Activated T-helper 1 cell treated with anti-CD3 and anti-CD28 coated beads, Interleukin-2, amount 50 U/mL, for 16 hours (primary cell): ENCODE measurements at places on chromosomes 11 and 22.

DNA sequence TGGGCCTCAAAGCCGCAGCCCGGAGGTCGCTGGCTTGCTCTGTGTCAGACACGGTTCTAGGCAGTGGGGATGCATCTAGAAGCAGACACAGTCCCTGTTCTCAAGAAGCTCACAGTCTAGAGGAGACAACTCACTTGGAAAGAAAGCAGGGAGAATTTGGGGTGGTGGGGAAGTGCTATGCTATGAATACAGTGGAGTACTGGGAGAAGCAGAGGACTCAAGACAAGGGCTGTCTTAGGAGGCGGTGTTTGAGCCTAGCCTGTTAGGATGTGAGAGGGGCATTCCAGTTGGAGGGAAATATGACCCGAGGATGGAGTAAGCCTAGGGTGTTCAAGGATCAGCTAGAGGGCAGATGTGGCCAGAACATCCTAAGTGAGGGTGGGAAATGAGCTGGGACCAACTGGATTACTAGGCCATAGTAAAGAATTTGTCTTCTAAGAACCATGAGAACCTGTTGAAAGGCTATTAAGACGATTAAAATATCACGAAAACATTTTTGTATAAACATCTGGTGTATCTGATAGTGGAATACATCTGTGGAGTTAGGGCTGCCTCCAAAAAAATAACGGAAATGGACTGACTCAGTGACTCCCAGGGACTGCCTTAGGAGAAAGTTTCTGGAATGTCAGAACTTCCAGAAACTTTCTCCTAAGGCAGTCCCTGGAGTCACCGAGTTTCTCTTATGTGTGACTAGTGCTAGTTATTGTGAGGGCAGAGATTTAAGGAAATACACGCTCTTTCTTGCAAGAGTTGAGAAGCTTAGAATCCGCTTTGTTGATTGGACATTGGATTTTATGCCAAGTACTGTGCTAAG, 1.1 kb upstream of the PITPNB start:
- no peak for DNase-seq

DNA sequence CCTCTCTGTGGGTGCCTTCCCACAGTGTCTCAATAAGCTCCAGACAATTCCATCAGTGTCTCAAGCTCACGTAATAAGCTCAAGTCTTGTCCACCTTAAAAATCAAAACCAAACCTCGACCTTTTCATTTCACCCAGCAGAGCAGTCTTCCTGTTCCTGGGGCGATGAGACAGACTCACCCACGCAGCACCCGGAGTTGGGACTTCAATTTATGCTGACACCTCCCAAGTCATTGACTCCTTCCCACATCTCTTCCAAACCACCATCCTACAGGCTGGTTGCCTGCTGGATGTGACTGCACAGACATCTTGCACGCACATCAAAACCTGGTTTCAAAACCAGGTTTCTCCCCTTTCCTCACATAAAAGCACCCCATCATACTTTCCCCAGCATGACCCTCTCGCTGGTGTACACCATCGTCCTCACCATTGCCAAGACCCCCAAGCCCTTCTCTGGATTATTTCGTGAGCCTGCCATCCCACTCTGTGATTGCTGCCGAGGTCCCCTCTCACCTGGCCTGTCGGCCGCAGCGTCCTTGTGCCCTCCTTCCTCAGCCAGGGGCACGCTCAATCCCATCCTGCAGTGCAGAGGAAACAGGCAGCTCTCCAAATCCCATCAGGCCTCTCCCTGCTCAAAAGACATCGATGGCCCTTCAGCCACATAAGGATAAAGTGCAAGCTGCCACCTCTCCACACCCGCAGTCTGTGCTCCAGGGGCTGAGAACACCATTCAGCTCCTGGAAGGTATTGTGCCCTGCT, 45.1 kb upstream of the FBXO3 start:
- no peak for DNase-seq

DNA sequence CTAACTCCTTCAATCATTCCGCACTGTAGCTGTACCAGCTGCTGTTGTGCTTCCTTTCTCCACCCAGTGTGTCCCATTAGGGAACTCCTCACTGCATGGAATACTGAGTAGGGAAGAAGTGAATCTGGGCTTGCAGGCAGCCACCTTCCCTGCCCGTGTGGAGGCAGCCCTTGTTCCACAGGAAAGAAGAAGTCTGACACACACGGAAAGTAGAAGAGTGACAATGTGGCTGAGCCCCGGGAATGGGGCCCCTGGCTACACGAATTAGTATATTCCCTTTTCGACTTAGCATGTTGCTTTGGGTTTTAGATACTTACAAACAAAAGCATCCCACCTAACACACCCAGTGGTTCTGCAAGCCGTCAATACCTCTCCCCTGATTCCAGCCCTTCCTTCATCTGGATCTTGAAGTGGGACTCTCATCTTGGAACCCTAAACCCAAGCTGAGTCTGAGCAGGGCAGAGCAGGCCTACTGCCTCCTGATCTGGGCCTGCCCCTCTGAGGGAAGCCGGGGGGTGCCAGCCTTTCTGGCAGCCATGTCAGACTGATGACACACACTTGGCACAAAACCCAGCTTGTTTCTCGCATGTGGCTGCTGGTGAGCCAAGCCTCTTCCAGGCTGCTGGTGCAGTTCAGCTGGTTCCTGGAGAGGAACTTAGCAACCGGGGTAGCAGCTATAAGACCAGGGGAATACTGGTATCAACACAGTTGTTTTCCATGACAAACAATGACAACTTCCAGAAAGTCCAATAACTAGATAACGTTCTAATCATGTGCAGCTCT, 71.6 kb downstream of the C11orf58 start:
- DNase-seq = no peak

- no peak for DNase-seq
Observed at GRCh38 chr11:131207901-131208300, 162.5 kb upstream of the NTM start.

GRCh38 chr11:76663486-76663810, 7.1 kb downstream of the LRRC32 start:
- DNase-seq = no peak

- DNase-seq = no peak
Observed at GRCh38 chr11:63767565-63768236, 874 bp downstream of the ZFTA start.

GRCh38 chr22:25970999-25971811, 198.1 kb upstream of the SEZ6L start:
- DNase-seq = no peak

- no peak for DNase-seq
Observed at GRCh38 chr22:30643055-30643875, 7.7 kb downstream of the SLC35E4 start.

DNA sequence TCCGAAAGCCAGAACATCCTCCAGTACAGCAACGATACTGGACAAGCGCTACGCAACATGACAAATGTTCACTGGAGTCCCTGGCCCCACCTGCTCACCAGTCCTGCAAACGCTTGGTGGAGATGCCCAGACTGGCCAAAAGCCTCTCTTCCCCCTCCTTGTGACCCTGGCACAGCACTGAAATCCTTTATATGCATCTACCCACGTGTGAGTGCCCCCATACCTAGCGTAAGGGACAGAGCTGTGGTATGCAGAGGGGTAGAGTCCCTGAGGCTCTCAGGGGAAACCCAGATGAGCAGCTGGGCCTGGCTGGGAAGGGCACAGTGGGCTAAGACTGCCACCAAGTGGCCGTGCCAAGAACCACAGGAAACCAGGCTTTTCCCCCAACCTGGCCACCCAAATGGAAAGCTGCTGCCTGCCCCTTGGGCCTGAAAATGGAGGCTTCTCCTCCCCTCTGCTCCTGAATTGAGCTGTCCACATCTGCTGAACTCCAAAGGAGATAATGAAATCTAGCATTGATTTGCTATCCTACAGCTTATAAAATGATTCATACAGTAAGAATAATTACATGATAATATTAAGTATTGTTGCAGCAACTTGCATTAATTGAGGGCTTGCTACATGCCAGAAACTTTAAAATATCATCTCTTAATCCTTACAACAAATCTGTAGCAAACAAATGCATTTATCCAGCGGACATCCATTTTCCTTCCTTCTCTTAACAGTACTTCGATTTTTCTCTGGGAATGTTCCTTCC, 24.8 kb upstream of the TTC12 start:
- DNase-seq = peak; percentile 24

GRCh38 chr22:26707581-26707980, 50.2 kb downstream of the MIAT start:
- DNase-seq = no peak

GRCh38 chr11:725624-726202, 19.7 kb downstream of the EPS8L2 start:
- DNase-seq = no peak

DNA sequence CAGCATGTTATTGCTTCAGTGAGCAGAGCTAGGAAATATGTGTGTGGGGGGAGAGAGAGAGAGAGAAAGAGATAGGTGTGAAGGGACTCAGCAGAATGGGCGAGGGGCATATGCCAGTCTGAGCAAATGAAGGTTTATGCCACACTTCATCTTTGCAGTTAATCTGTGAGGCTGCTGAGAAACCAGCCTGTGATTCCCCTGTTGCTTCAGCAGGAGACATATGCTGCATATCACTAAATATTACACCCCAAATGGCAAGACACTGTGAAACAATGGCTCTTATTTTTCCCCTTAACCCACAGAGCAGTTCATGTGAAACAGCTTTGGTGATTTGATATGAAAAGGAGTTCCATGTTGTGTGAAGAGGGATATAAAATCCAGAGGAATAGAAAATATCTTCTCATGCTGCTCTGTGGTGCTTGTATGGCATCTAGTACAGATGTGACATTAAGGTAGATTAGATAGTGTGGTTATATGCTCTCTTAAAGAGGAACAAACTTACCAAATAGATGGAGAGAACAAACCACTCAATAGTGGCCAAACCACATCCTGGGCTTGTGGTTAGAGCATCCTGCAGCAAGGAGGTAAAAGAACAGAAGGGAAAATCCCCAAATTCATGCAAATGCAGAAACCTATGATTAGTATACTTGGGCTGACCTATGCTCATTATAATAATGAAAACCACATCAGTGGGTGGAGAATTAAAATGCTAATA, 864.2 kb downstream of the FAM181B start:
- DNase-seq = peak; percentile 70

DNA sequence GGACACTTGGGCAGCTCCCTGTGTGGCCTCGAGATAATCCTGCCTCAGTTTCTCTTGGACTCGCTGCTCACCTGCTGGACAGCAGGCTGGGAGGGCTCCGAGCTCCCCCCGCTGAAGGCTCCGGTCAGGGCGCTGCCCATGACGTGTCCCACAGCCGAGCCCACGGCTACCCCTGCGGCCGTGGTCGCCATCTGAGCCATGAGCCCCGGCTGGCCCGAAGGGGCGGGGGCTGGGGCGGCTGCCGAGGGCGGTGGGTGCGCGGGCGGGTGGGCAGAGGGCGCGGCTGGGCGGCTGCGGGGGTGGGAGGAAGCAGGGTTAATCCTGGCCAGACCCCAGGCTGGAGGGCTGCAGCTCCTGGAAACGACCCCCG, 484 bp downstream of the CHCHD10 start:
- DNase-seq = no peak

GRCh38 chr11:78061921-78062311, 1.7 kb upstream of the THRSP start:
- no peak for DNase-seq

DNA sequence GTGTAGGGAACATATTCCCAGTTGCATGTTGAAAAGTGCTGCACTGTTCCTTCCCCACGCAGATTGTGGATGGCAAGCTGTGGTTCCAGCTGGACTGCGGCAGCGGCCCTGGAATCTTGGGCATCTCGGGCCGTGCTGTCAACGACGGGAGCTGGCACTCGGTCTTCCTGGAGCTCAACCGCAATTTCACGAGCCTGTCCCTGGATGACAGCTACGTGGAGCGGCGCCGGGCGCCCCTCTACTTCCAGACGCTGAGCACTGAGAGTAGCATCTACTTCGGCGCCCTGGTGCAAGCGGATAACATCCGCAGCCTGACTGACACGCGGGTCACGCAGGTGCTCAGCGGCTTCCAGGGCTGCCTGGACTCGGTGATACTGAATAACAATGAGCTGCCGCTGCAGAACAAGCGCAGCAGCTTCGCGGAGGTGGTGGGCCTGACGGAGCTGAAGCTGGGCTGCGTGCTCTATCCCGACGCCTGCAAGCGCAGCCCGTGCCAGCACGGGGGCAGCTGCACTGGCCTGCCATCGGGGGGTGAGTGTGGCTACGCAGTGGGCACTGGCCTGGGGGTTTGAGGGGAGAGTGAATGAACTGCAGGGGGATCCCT, 102.7 kb upstream of the MTNR1B start:
- no peak for DNase-seq

- no peak for DNase-seq
Observed at GRCh38 chr11:124096364-124096763, 18.9 kb upstream of the VWA5A start.

DNA sequence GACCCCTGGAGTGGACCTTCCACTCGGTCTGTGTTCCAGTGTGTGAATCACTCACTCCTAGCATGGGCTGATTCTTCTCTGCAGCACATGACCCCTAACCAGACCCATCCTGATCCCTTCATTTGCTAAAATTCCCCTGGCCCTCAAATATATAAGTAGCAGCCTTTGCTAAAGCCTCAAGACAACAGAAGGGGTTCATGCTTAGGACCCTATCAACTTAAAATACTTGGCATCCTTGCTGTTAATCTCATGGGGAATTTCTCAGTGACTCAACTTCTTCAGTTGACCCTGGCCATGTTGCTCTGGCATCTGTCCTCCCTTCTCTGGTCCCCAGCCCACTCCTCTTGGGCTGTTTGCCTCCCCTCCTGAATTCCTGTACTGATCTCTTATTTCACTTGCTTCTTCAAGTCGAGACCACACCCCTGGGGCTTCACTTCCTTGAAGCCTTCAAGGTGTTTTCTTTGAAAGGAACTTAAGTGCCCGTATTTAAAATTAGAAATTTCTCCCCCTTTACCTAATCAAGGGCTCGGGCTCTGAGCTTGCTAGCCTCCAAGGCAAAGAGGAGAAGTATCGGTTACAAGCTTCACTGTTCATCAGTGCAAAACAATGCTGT, 23.6 kb downstream of the NNMT start:
- no peak for DNase-seq

GRCh38 chr11:33867996-33868646, 23.8 kb downstream of the LMO2 start:
- no peak for DNase-seq

GRCh38 chr22:17161991-17162390, 2.9 kb upstream of the HDHD5 start:
- no peak for DNase-seq

GRCh38 chr11:75223954-75224643, 16.5 kb upstream of the TPBGL start:
- DNase-seq = no peak

DNA sequence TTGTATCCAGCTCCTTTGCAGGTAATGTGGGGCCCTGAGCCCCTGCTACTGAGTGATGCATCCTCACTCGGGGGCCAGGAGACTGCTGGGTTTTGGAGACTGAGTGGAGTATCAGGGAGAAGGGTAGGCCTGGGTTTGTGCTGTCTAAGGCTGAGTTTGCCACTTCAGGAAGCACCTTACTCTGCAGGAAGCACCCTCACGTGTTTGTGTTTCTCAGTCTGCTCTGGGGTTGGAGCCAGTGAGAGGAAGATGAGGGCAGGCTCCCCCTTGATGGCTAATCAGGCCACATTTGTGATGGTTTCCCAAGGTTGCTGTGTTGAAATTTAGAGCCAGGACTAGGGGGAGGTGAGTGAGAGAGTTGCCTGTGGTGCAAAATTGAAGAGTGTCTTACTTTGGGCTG, 13.7 kb upstream of the THY1 start:
- no peak for DNase-seq

- no peak for DNase-seq
Observed at GRCh38 chr22:17647991-17648390, 9.4 kb downstream of the BCL2L13 start.
